A549 treated with Hydrocortisone at 1 μM for 4 hours (cell line): ENCODE measurements at places on chromosomes 2 and 18. TPM values are rescaled to one million over a fixed set of nuclear protein-coding genes. Genes with fewer than 3 reads are reported as not detected.

Gene ENOSF1
- 21.1 to 26.7 TPM (median 25.5 TPM) in 5 replicates for total RNA-seq

Gene REG3A
- not detected in 5 replicates for total RNA-seq

Gene GDF7
- 0.07 to 0.13 TPM (median 0.09 TPM) in 5 replicates for total RNA-seq

Gene PLEKHH2
- total RNA-seq = 1.5 to 2.4 TPM (median 2.1 TPM) in 5 replicates

Gene PSMA8
- total RNA-seq = not detected in 5 replicates

Gene TOGARAM2
- total RNA-seq = 0.09 to 0.24 TPM (median 0.14 TPM) in 5 replicates

Gene POTEC
- not detected in 5 replicates for total RNA-seq

Gene PLGLB2
- 0.13 to 0.32 TPM (median 0.16 TPM) in 5 replicates for total RNA-seq

Gene GMCL1
- 7.8 to 12.2 TPM (median 10.7 TPM) in 5 replicates for total RNA-seq
